ENCODE measurements at places on chromosomes 1 and 21.

DNA sequence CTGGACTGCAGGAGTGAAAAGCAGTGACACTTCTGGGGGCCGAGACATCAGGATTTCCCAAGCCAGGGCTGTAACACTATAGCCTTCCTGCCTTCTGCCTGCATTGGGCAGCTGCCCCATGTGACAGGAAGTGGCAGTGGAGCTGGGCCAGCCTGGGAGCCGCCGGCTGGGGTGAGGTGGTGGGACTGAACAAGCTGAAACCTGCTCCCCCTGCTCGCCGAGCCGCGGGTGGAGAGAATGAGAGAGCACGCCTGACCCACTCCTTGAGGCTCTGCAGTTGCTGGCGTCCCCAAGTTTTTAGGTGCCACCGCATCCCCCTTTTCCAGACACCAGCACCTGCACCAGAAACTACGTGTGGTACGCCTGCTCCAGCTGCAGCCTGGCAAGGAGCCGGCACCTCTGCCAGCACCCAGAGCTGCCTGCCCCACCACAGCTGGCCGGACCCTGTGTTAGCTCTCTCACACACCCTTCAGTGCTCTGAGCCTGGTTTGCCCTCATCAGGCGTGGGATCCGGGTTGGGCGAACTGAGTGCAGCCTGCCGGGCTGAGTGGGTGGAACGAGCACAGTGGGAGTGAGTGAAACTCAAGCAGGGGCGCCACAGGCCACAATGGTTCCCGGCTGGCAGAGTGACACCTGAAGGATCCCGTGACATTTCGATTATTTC, 119.4 kb downstream of the AKT3 start:
- no peak for DNase-seq

DNA sequence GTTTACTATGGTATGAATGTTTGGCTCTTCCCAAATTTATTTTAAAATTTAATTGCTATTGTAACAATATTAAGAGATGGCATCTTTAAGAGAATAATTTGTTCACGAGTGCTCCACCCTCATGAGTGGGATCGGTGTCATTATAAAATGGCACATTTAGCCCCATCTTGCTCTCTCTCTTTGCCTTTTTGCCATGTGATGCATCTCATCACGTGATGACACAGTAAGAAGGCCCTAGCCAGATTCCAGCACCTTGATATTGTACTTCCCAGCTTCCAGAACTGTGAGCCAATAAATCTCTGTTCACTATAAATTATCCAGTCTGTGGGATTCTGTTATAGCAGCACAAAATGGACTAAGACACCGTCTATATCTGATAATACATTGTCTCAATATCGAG, 355.8 kb downstream of the AMY1C start:
- DNase-seq, result no peak

DNA sequence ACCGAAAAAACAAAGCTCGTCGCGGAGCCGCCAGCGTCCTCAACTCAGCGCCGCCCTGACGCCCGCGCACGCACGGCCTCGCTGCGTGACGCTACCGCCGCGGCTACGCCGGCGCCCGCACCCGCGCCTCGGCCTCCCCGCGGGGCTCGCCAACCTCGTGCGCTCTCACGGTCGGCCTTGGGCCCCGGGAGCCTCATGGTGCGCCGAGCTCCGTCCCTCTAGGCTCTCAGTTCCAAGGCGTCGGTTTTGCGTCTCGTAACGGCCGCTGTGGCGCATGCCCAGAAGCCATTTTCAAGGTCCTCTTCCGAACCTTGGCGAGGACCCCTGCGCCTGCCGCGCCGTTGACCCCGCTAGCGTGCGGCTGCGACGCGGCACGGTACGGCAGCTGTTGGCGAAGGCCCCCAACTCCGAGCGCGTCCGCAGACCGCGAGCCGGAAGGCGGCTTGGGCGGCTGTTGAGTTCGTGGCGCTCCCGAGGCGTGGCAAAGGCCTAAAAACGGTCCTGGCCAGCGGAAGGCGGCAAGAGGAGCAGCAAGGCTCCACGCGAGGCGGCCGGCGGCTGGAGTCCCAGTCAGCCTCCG, at the start of gene HENMT1:
HENMT1 (minus strand) TSS at position 64 of the 580 bp plus-strand sequence. CDS start 1,209 bp downstream, outside the sequence.
- DNase-seq, result peak; percentile 64

- no peak for DNase-seq
Measured at GRCh38 chr1:222168621-222169020, 379.3 kb downstream of the HHIPL2 start.

GRCh38 chr1:16625497-16626408, 12.4 kb upstream of the NBPF1 start:
- DNase-seq, result no peak

- DNase-seq, result no peak
Measured at GRCh38 chr1:200916152-200916551, 21.5 kb downstream of the INAVA start.

- peak; percentile 75 for DNase-seq
Measured at GRCh38 chr1:109687641-109688499, at the start of gene GSTM1. Gene GSTM1, plus strand, starts transcription at chr1:109687817. Its CDS starts 57 bp downstream, at chr1:109687874.

GRCh38 chr21:43906585-43907370, 41.8 kb downstream of the AGPAT3 start:
- DNase-seq, result no peak

DNA sequence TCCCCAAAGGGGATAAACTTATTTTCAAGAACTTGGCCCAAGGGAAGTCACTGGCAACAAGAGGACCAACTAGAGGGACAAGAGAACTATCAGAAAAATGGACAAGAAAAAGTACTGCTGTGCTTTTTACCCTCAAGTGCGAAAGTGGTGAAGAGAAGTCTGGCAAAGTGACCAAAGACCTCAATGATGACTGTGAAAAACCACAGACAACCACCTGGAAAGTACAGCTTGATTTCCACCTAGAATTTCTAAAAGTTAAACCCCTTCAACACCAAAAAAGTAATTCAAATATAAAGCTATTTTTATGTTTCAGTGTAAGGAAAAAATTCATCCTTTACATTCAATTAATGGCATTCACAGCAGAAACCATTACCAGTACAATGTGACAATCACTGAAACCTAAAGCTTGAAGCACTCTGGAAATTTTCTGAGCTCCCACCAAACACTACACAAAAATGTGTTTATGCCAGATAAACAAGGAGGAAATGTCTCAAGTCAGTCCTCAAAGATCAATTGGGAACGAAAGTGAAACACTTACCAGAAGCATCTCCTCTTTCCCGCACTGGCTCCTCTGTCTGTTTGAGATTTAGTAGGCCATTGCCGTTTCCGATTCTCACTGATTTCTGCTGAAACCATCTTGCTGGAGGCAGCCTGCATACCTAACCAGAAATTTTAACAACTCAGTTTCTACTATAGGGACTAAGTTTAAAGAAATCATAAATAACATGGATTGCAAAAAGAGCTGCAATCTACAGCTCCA, 8.3 kb downstream of the SDE2 start:
- no peak for DNase-seq

GRCh38 chr1:53558739-53559315, 99.6 kb downstream of the DMRTB1 start:
- DNase-seq, result no peak

GRCh38 chr1:23354245-23354644, 10.2 kb upstream of the HNRNPR start:
- DNase-seq, result no peak

DNA sequence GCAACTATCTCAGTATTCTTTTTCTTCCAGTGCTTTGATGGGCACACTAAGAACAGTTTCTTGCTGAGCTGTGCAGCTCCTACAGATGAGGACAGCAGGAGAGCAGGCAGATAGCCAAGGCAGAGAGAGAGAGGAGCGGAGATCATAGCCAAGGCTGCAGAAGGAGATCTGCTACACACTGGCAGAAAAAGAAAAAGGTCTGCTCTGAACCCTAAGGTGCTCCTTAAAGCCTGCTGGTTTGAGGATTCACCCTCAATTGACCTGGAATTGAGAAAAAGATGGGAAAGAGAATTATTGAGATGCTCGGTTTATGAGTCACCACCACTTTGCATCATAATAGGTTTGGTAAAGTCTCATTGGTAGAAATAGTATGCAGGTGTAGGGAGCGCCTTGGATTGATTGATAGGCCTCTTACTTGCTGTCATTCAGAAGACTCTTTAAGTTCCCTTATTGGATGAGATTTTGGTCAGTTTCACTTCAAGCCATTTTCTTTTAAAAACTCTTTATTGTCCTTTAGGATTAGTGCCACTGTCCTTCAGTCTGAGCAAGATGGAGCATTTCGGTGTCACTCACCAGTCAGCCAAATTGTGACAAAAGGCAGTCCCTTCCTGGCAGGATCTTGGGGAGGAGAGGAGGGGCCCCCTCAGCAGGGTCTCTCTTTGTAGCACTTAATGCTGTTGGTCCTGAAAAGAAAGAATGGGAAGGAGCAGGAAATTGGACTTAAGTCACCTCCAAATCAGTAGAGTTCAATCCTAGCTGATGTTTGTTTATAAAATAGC, 685.0 kb downstream of the ADGRL2 start:
- peak; percentile 60 for DNase-seq

- no peak for DNase-seq
Measured at GRCh38 chr1:86140281-86140880, 16.2 kb downstream of the COL24A1 start.
